ENCODE measurements at places on chromosomes 7 and 10. TPM values are rescaled to one million over a fixed set of nuclear protein-coding genes. Genes with fewer than 3 reads are reported as not detected.

MYO1G gene
- 1.1 TPM for total RNA-seq

BHLHA15 gene
- total RNA-seq = 0.76 TPM

SNX8 gene
- total RNA-seq = 21.7 TPM

TEX36 gene
- total RNA-seq = not detected

ZNF488 gene
- 0.60 TPM for total RNA-seq

ETV1 gene
- 3.3 TPM for total RNA-seq

NODAL gene
- total RNA-seq = 0.48 TPM

CCL24 gene
- total RNA-seq = 0.56 TPM

SORCS1 gene
- total RNA-seq = 0.12 TPM

CYP2E1 gene
- 10.6 TPM for total RNA-seq

SFTPD gene
- total RNA-seq = 2.0 TPM

CALML5 gene
- total RNA-seq = 16.6 TPM

ADAM8 gene
- 2.5 TPM for total RNA-seq

ANKRD7 gene
- total RNA-seq = not detected

EXOC4 gene
- 56.4 TPM for total RNA-seq

LIPJ gene
- 0.12 TPM for total RNA-seq

RALA gene
- 48.2 TPM for total RNA-seq

CNPY1 gene
- total RNA-seq = not detected

ADRB1 gene
- total RNA-seq = 0.04 TPM

SFMBT2 gene
- total RNA-seq = 1.3 TPM

PKD2L1 gene
- total RNA-seq = not detected

FHIP2A gene
- 7.9 TPM for total RNA-seq

SNCG gene
- total RNA-seq = 8.2 TPM

CISD1 gene
- 32.8 TPM for total RNA-seq

IL15RA gene
- 5.2 TPM for total RNA-seq

ITPRIP gene
- total RNA-seq = 74.4 TPM

ELMO1 gene
- total RNA-seq = 4.0 TPM
